ENCODE measurements at places on chromosomes 1 and 21. TPM values are rescaled to one million over a fixed set of nuclear protein-coding genes. Genes with fewer than 3 reads are reported as not detected.

- DNase-seq, result no peak
Observed at GRCh38 chr1:187819086-187819485, 990.3 kb downstream of the PLA2G4A start.

GRCh38 chr21:33042812-33043211 lies 17.1 kb downstream of the OLIG2 start:
- peak; percentile 93 for DNase-seq

DNA sequence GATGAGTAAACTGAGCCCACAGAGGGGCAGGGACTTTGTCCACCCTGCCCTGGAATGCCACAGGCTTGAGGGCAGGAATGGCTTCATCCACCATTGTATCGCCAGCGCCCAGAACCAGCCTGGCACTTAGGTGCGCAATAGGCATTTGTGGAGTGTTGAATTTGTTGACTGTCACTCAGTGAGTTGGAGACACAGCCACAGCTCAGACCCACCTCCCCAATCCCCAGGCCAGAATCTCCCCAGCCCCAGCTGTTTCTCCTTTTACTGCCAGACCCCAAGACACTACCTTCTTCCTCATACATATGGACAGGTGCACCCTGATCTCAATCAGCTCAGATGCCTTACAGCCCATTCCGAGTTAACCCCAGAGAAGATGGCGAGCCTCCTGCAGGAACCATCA lies 674.5 kb downstream of the MATN1 start:
- no peak for DNase-seq

DNA sequence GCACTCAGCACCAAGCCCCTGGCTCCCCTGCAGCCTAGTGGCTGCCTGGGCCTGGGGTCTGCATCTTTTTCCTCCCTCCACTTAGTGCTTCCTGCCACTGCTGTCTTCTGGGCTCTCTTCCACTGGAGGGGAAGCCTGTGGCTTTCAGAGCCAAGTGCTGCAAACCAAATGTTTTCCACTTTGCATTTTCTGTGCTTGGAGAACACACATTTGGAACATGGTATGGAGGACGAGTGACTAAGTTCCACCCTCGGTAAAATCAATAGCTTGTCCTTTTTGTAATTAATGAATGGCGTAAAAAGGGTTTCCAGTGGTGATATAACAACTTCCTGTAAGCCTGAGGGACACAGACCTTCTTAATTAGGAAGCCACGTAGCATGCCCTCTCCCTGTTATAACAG lies 10.1 kb upstream of the GPR153 start:
- no peak for DNase-seq

Gene MROH7
- not detected for total RNA-seq

Gene FCRL4
- 0.48 TPM for total RNA-seq

GRCh38 chr1:15703562-15703961 lies 19.4 kb downstream of the PLEKHM2 start:
- peak; percentile 94 for DNase-seq

DNA sequence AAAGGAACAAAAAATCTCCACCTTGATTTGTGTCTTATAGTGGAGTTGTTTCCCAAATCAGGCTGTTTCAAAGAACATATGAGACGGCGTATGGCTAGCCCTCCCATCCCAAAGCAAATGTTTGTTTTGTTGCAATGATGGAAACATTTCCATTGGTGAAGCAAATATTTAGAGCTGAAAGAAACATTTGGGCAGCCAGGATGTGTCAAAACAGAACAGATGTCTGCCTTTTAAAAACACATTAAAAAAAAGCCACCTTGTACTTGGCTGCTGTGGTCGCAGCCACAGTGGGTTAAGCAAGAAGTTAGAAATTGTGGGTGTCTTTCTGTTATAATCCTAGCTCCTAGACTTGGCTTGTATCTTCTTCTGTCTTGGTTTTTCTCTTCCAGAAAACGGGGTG lies 116.3 kb downstream of the PEX14 start:
- no peak for DNase-seq

Gene SHISA4
- total RNA-seq, result 9.8 TPM

Gene PRDM16
- total RNA-seq, result 1.5 TPM
